ENCODE measurements at places on chromosomes 7 and 10.
A peak's percentile ranks its signal among the peaks of the same experiment; 100 is the strongest.

DNA sequence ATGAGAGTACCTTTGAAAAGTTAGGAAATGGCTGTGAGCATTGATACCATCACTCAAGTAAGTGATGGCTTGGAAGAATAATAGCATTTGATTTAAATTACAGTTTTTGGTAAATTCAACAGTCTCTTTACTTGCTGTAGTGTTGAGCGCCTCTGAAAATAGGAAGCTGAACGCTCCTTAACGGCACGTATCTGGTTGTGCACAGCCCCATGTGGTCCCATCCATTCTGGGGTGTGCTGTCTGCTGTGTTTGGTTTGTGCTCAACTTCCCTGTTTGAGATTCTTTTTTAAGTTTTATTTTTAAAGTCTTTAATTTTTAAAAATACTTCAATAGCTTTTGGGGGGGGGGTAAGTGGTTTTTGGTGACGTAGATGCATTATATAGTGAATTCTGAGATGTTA, 51.5 kb downstream of the DNAJB6 start:
- DNase-seq, result peak; percentile 16
- no peaks in the 10 kb centered on the region for H3K27me3 ChIP-seq
- H3K27ac ChIP-seq, result no peak overlapping the region
- H3K4me1 ChIP-seq, result peaks cover 36% of the 10 kb centered on the region
- peaks cover 85% of the 10 kb centered on the region for H3K36me3 ChIP-seq
- H3K4me3 ChIP-seq, result no peak overlapping the region

- H3K36me3 ChIP-seq, result no peaks in the 10 kb centered on the region
- H3K27ac ChIP-seq, result no peak overlapping the region
- H3K4me1 ChIP-seq, result no peaks in the 10 kb centered on the region
- H3K4me3 ChIP-seq, result no peak overlapping the region
These were observed 56.1 kb downstream of the HACD1 start for GRCh38 chr10:17561111-17561510.

GRCh38 chr7:128459394-128459878, 3.8 kb downstream of the HILPDA start:
- peak overlapping the region; percentile 86 for H3K27ac ChIP-seq
- H3K27me3 ChIP-seq, result no peaks in the 10 kb centered on the region
- peaks cover 54% of the 10 kb centered on the region for H3K36me3 ChIP-seq
- peak overlapping the region; percentile 59 for H3K4me3 ChIP-seq
- DNase-seq, result peak; percentile 56

- no peak overlapping the region for H3K27ac ChIP-seq
- no peaks in the 10 kb centered on the region for H3K4me1 ChIP-seq
- no peak overlapping the region for H3K4me3 ChIP-seq
- DNase-seq, result no peak
These were observed 84.2 kb downstream of the NPY start for GRCh38 chr7:24368161-24368560.

DNA sequence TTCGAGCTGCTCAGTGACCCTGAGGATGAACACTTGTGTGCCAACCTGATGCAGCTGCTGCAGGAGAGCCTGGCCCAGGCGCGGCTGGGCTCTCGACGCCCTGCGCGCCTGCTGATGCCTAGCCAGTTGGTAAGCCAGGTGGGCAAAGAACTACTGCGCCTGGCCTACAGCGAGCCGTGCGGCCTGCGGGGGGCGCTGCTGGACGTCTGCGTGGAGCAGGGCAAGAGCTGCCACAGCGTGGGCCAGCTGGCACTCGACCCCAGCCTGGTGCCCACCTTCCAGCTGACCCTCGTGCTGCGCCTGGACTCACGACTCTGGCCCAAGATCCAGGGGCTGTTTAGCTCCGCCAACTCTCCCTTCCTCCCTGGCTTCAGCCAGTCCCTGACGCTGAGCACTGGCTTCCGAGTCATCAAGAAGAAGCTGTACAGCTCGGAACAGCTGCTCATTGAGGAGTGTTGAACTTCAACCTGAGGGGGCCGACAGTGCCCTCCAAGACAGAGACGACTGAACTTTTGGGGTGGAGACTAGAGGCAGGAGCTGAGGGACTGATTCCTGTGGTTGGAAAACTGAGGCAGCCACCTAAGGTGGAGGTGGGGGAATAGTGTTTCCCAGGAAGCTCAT, 1.1 kb downstream of the DDIT4 start:
- no peaks in the 10 kb centered on the region for H3K27me3 ChIP-seq
- peaks cover 37% of the 10 kb centered on the region for H3K36me3 ChIP-seq
- H3K4me3 ChIP-seq, result peak overlapping the region; percentile 98
- peaks cover 54% of the 10 kb centered on the region for H3K4me1 ChIP-seq
- DNase-seq, result peak; percentile 89

DNA sequence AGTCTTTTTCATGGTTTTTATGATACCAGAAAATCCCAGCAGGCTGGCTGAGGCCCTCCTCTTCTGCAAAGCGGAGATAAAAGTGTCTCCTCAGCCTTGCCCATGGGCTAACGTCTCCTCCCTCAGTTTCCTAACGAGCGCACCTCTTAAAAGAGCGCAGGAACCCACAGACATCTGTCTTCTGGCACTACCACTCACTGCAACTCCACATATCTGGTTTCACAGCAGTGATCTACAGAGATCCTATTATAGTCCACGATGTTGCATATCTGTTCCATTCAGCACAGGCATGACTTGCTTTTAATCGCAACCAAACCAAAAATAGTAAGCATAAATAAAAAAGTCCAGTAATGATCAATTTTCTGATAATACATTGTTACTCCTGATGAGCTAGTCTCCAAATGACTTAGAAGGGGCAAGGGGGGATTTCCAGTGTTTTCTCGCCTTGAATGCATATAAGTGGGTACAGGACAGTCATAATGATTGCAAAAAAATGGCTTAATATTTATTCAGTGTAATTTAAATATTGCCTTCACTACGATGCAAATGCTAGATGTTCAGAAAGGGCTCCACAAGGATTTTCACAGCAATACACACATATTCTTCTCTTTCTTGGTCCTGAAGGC, 20.9 kb downstream of the ANKRD22 start:
- H3K36me3 ChIP-seq, result no peaks in the 10 kb centered on the region
- peaks cover 66% of the 10 kb centered on the region for H3K4me1 ChIP-seq
- H3K27ac ChIP-seq, result no peak overlapping the region
- no peaks in the 10 kb centered on the region for H3K27me3 ChIP-seq
- no peak overlapping the region for H3K4me3 ChIP-seq

DNA sequence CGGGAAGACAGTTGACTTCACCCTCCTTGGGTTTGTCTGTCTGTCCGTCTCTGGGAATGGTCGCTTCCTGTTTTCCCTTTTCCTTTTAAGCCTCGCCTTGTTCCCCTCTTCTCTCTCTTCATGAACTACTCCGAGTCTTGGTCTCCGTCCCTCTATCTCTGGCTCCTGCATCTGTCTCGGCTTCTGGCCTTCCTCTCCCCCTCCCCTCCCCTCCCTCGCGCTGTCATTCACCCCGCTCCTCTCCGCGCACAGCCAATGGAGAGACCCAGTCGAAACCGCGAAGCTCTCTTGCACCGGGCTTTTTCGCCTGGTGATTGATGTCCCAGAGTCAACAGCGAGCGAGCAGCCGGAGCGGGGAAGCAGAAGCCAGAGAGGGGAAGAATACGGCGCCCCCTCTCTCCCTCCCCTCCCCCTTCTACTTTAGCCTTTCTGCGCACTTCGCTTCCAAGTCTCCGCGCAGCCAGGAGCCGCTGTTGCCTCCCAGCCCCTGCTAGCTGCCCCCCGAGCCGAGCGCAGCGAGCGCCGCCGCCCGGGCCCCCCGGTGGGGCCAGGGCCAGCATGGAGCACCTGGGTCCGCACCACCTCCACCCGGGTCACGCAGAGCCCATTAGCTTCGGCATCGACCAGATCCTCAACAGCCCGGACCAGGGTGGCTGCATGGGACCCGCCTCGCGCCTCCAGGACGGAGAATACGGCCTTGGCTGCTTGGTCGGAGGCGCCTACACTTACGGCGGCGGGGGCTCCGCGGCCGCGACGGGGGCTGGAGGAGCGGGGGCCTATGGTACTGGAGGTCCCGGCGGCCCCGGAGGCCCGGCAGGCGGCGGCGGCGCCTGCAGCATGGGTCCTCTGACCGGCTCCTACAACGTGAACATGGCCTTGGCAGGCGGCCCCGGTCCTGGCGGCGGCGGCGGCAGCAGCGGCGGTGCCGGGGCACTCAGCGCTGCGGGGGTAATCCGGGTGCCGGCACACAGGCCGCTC, at the start of gene TLX1:
TLX1 (plus strand) TSS at position 317 of the 978 bp plus-strand sequence; CDS start at position 559, 242 bp downstream.
- no peak for DNase-seq
- H3K4me1 ChIP-seq, result peaks cover 37% of the 10 kb centered on the region
- H3K27ac ChIP-seq, result no peak within 1 kb of the TSS
- H3K27me3 ChIP-seq, result peaks cover 87% of the 10 kb centered on the region
- H3K36me3 ChIP-seq, result no peaks in the 10 kb centered on the region

- no peaks in the 10 kb centered on the region for H3K4me1 ChIP-seq
- H3K27ac ChIP-seq, result no peak overlapping the region
- H3K36me3 ChIP-seq, result no peaks in the 10 kb centered on the region
- no peak for DNase-seq
- no peaks in the 10 kb centered on the region for H3K27me3 ChIP-seq
These were observed 21.0 kb downstream of the ZCCHC24 start for GRCh38 chr10:79424221-79425073.

GRCh38 chr10:15227611-15228372, 59.3 kb upstream of the NMT2 start:
- H3K36me3 ChIP-seq, result peaks cover 7% of the 10 kb centered on the region
- no peak overlapping the region for H3K4me3 ChIP-seq
- no peak for DNase-seq
- H3K27me3 ChIP-seq, result no peaks in the 10 kb centered on the region
- H3K27ac ChIP-seq, result no peak overlapping the region

DNA sequence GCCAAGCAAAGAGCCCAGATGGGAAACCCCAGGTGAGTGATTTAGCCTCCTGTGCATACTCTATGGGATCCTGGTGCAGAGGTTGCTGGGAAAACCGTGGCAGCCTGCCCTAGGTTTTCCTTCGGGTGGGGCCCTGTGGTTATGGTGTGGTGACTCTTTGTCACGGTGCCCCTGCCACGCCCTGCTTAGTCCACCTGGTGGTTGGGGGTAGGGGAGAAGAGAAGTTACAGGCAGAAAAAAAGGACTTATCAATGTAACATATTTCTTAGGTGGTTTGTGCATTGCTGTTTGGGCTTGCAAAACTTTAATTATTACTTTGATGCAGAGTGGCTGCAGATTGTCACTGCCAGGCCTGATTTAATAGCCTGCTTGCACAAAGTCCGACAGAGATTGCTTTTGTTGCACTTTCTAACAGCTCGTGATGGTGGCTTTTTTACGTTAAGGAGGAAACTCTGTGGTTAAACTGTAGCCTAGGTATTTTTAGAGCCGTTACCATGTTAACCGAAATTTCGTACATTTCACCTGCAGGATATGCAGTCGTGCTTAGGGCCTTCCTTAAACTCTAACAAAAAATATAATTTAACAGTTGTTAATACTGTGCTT, 197.4 kb downstream of the RNLS start:
- H3K4me3 ChIP-seq, result peak overlapping the region; percentile 32
- DNase-seq, result peak; percentile 49
- no peaks in the 10 kb centered on the region for H3K27me3 ChIP-seq

GRCh38 chr10:127034034-127034633, 128.9 kb downstream of the DOCK1 start:
- H3K27me3 ChIP-seq, result no peaks in the 10 kb centered on the region
- H3K27ac ChIP-seq, result no peak overlapping the region
- DNase-seq, result no peak
- no peaks in the 10 kb centered on the region for H3K36me3 ChIP-seq

DNA sequence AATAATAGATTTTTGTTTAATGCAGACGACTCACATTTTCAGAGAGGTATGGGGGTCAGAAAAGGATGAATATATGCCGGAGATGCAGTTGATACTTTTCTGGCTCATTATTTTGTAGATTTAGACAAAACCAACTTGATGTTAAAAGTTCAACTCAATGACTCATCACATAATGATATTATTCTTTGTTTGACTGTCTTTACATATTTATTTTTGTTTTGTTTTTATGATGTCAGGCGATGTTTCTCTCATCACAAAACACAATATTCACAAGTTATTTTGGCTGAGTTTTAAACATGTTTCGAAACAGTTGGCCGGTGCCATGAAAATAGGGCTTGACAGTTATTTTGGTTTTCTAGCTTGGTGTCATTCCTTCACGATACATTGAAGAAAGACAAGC, 1.3 kb downstream of the GJD4 start:
- H3K4me1 ChIP-seq, result peaks cover 4% of the 10 kb centered on the region
- H3K27me3 ChIP-seq, result peaks cover 67% of the 10 kb centered on the region
- no peak overlapping the region for H3K27ac ChIP-seq
- no peak overlapping the region for H3K4me3 ChIP-seq
- no peaks in the 10 kb centered on the region for H3K36me3 ChIP-seq
- no peak for DNase-seq

GRCh38 chr7:74093671-74094223, 10.1 kb downstream of the LIMK1 start:
- H3K27ac ChIP-seq, result peak overlapping the region; percentile 93
- peaks cover 28% of the 10 kb centered on the region for H3K36me3 ChIP-seq
- peaks cover 26% of the 10 kb centered on the region for H3K4me1 ChIP-seq
- H3K27me3 ChIP-seq, result no peaks in the 10 kb centered on the region
- peak overlapping the region; percentile 78 for H3K4me3 ChIP-seq
- no peak for DNase-seq

- no peak overlapping the region for H3K4me3 ChIP-seq
- no peaks in the 10 kb centered on the region for H3K27me3 ChIP-seq
- H3K27ac ChIP-seq, result no peak overlapping the region
- no peaks in the 10 kb centered on the region for H3K36me3 ChIP-seq
These were observed 172.6 kb upstream of the SP8 start for GRCh38 chr7:20959281-20959680.

GRCh38 chr7:44977959-44978335, 868 bp downstream of the MYO1G start:
- H3K36me3 ChIP-seq, result peaks cover 97% of the 10 kb centered on the region
- H3K27me3 ChIP-seq, result no peaks in the 10 kb centered on the region
- peak overlapping the region; percentile 93 for H3K4me3 ChIP-seq

- DNase-seq, result no peak
- no peaks in the 10 kb centered on the region for H3K27me3 ChIP-seq
- H3K27ac ChIP-seq, result no peak overlapping the region
- H3K4me1 ChIP-seq, result no peaks in the 10 kb centered on the region
These were observed 251.0 kb upstream of the TAC1 start for GRCh38 chr7:97480772-97481390.

DNA sequence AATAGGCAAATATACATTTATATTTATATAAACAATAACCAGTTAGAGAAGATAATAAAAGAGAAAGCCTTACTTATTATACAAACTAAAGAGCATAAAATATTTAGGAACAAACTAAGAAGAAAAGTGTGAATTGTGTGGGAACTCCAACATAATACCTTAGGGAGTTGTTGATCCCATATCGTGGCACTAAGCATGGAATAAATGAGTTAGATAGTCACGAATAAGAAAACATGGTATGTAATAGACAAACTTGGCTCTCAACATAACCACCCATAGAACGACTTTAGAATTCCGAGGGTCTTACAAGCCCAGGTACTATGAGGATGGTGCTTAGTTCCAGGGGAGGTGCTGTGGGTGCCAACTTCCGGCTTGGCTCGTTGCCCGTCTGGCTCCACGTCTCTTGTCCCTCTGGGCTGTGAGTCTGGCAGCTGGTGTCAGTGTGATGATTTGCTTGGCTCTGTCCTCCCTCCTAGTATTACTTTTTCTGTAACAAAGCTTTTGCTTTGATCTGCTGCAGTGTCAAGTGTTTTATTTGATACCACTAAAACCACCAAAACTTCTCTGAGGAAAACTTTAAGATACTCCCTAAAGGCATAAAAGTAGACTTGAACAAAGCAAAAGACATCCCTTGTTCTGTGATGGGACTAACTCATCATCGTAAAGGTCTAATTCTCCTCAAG, 9.5 kb upstream of the RBM20 start:
- DNase-seq, result no peak
- H3K27me3 ChIP-seq, result peaks cover 8% of the 10 kb centered on the region
- H3K27ac ChIP-seq, result no peak overlapping the region
- H3K4me1 ChIP-seq, result no peaks in the 10 kb centered on the region
- H3K36me3 ChIP-seq, result no peaks in the 10 kb centered on the region

- H3K36me3 ChIP-seq, result peaks cover 58% of the 10 kb centered on the region
- H3K27me3 ChIP-seq, result no peaks in the 10 kb centered on the region
- no peak overlapping the region for H3K4me3 ChIP-seq
These were observed 29.7 kb downstream of the OGDH start for GRCh38 chr7:44636041-44636584.
